Lung microvascular endothelial cell (primary cell): ENCODE measurements at places on chromosomes 4 and X.
A peak's percentile ranks its signal among the peaks of the same experiment; 100 is the strongest.

DNA sequence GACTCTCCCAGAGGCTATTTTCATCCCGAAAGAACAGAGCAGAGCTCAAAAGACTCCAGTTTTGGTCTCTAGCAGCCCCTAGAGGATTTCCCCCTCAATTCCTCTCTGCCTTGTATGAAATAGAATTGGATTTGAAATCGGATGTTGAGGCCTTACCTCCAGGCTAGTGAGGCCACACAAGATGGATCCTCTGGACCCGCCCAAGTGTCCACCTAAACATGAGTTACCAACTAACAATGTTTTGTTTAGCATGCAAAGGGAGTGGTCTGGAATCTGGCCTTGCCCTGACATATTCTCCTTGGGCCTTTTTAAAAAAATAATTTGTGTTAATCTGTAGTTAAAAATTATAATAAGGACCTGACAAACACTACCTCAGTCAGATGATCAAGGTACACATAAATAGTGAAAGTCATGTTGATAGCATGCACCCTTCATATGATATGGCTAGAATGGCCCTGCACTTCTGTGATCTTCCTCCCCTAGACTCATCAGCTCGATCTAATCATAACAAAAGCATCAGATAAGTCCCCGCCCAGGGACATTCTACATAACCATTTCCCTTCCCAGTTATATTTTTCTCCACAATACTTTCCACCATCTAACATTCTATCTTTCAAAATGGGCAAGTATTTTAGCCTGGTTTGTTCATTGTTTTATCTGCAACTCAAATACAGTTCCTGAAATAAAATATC is 6.5 kb downstream of the TLR8 start:
- DNase-seq: no peak

GRCh38 chr4:7021930-7022664 is 21.1 kb upstream of the TADA2B start:
- peak; percentile 24 for DNase-seq

DNA sequence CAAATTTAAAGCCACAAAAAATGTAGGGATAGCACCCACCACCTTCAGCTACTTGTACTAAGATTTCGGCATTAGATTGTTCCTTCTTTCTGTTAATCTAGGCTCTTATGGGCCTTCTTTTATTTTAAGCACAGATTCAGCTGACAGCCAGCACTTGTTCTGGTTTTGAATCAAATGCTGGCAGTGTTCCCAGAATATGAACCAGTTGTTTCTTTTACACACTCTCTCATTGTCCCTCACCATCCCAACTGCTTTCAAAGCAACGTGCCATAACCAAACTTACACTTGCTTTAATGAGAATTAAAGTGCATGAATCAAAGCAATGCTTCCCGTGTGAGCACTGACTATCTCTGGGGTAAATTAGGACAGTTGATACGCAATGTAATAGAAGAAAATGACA is 744.5 kb upstream of the FAM241A start:
- no peak for DNase-seq

DNA sequence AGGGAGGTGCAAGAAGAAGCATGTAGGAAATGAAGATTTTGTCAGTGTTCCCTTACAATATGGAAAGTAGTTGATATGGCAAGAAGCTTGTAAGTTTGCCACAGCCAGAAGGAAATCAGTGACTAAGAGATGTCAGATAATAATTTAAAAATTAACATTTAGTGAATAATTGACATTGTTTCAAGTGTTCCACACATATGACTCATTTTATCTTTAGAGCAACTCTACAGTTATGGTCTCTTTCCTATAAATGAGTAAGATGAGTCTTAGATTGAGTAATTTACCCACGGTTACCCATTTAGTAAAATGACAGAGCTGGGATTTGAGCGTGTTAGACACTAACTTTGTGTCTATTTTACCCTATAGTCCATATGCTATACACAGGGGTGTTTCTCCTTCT is 300.3 kb upstream of the IRS4 start:
- no peak for DNase-seq

DNA sequence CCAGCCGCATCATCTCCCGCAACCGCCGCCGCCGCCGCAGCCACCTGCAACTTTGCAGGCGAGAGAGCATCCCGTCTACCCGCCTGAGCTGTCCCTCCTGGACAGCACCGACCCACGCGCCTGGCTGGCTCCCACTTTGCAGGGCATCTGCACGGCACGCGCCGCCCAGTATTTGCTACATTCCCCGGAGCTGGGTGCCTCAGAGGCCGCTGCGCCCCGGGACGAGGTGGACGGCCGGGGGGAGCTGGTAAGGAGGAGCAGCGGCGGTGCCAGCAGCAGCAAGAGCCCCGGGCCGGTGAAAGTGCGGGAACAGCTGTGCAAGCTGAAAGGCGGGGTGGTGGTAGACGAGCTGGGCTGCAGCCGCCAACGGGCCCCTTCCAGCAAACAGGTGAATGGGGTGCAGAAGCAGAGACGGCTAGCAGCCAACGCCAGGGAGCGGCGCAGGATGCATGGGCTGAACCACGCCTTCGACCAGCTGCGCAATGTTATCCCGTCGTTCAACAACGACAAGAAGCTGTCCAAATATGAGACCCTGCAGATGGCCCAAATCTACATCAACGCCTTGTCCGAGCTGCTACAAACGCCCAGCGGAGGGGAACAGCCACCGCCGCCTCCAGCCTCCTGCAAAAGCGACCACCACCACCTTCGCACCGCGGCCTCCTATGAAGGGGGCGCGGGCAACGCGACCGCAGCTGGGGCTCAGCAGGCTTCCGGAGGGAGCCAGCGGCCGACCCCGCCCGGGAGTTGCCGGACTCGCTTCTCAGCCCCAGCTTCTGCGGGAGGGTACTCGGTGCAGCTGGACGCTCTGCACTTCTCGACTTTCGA is 654 bp downstream of the ATOH1 start:
- no peak for DNase-seq

GRCh38 chr4:139562067-139562684 is 6.2 kb upstream of the SETD7 start:
- DNase-seq: no peak

DNA sequence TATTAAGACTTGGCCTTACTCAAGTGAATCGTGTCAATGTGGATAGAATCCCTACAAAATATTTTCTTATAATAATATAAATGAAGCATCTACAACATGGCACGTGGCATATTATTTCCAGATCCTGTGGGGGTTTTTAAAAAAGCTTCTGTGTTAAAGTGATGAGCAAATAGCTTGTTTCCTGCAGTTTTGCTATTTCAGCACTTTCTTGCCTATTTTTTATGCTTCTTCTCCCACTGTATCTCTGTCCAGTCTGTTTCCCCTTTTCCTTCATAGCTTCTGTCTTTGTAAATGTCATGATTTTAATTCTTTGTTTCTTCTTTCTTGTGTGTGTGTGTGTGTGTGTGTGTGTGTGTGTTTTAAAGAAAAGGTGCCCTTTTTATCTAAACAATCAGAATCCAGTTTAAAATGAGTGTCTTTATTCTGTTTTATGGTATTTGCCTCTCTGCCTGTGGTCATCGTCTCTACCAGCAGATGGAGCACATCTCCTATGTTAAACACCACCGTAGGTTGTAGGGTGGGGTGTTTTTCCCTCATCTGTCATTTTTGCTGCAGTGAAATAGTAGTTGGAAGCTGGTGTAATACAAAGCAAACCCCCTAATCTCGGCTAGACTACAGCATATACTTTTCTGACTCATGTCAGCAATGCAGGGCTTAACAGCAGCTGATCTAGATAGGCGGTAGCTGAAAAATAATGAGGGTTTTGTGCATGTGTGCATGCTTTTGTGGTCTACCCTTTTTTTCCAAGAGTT is 33.1 kb downstream of the FTHL17 start:
- DNase-seq: peak; percentile 49

DNA sequence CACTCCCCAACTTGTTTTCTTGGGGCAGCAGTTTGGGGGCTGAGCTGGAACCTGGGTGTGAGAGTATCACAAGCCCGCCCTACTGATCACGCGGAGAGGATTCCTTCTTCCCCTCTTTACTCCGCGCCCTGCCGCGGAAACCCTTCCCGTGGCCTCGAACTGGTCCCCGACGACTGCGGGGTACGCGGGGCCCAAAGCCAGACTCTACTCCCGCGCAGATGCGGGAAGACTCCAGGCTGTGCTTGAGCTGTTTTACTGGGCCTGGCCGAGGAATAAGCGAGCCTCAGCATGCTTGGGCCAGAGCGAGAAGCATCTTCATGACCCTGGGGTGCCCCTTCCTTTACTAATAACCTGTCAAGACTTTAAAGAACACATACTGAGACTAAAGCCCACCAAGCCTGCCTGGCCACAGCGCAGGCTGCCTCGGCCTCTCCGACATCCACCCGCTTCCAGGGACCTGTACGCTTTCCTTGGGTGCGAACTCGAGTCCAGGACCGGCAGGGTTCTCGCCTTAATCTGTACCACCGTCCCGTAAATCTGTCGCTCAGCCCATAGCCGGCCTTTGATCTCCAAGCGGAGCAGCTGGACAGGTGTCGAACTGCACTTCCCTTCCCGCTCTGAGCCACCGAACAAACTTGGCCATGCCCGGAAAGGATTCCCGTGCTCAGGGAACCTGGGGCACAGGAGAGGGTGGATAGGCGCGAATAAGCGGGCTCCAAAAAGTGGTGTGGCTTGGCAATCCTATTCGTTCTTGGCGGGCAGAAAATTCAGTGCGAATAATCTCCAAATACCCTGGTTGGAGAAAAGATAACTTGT is 55.0 kb upstream of the TMEM33 start:
- no peak for DNase-seq

DNA sequence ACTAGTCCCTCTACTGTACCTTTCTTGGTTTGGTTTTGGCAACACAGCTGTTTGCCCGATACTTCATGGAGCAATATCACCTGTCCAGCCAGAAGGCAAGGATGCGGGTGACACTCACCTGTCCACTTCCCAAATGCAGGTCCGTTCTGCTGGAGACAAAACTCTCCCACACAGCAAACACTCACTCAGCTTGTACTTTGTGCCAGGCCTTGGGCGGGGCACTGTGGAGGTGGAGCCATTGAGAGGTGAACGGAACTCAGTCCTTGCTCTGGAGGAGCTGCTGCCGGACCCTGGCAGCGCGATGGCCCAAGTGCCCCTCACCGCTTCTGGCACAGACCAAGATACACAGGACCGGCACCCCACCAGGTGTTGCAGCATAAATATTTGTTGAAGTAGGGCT is 15.3 kb upstream of the HMGB3 start:
- no peak for DNase-seq

DNA sequence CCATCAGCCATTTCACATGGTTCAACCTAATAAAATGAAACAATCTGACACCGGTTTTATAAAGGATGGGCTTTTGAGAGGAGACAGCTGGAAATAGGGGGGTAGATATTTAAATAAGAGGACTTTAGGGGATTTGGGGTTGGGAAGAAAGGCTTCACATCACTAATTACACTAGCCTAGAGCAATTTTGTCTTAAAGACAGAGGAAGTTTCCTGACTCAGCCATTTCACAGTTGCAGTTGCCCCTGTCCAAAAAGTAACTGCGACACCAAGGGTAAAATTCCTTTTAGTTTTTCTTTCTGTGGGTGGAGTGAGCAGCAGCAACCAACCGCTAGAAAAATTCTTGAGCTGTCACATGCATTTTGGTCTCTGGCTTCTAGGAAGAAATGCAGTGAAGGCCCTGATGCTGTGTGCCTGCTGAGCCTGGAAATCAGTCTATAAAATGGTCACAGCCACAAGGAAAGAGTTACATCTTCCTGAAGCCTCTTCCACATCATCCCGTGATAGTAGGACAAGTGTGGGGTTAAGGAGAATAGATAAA is 233.6 kb downstream of the ZNF674 start:
- DNase-seq: no peak

DNA sequence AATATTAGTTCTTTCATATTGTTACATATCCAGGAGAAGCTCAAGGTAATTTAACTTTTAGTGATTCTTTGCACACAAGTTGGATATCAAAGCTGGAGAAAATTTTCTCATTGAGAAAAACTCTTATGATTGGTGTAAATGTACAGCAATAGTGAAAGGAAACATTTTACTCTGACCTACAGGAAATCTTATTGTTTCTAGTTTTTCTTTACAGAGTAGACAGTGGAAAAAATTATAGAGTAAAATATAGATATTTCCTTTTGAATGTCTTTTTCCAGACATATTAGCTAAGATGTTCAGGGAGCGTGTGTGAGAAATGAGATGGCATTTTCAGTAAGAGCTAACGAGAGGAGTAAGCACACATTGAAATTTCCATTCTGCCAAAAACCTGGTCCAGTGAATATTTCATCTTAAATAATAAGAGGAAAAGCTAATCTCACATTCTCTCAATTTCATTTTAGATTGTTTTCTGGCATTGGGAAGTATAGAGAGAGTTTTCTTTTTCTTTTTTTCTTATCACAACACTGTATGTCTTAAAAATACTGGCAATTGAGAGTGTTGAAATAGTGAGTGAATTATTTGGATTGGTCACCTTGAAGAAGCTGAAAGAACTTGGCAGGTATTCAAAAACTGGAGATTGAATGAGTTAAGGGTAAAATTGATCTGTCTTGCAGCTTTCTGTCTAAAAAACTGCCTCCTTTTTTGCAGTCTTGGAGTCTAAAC is 15.6 kb upstream of the ATP8A1 start:
- no peak for DNase-seq

- peak; percentile 57 for DNase-seq
Measured at GRCh38 chr4:150173432-150173861, 95.2 kb downstream of the DCLK2 start.

GRCh38 chr4:161393602-161394001 is 770.2 kb downstream of the FSTL5 start:
- DNase-seq: no peak

DNA sequence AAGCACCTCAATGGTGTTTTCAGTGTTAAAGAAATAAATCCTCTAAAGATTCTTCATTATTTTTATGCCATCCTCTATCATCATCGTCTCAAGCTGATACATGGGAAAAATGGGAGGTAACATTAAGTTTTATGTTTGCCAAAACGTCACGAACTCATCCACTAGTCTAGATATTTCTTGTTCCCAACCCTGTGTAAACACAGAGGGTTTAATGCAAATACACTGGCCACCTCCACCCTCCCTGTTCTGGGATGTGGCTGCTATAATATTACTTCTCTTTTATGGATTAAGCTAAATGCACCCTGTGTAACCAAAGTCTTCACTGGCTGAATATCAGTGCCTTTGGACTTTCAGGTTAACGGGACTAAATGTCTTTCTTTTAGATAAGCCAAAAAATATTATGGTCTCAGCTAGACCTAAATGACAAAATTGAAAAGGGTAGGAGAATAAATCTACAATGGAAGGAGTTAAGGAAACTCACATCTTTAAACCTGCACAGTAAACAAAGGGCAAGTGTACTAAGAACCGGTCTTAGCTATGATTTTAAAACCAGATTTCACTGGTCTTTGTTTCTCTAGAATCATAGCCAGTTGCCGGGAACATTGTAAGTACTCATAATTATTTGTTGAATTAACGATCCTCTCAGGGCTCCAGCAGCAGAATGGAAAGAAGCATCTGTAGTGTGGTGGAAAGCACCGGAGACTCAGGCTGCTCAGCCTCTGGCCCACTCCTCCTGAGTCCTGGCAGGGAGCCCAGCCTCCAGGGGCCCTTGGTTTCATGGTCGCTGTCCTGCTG is 103.5 kb upstream of the NOCT start:
- DNase-seq: peak; percentile 54

DNA sequence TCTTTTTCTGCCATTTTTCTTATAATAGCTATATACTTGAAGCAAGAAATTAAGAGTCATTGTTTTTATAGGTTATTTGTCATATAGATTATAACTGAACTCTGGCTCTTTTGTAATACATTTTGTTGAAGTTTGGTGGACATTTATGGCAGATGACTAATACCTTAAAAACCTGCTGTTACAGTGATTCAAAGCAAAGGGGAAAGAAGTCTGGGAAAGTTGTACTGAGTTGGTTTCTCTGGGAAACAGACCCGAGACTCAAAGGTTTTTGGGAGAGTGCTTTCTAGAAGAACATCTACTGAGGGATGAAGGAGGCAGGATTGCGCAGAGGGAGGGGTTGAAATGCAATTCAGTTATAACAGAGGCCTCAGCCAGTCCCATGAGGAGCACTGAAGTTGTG is 35.9 kb downstream of the NAP1L5 start:
- no peak for DNase-seq

GRCh38 chr4:152045449-152045806 is 284.6 kb upstream of the GATB start:
- no peak for DNase-seq
